OCI-M1 (cell line): ENCODE measurements at places on chromosomes 3 and 15.

DNA sequence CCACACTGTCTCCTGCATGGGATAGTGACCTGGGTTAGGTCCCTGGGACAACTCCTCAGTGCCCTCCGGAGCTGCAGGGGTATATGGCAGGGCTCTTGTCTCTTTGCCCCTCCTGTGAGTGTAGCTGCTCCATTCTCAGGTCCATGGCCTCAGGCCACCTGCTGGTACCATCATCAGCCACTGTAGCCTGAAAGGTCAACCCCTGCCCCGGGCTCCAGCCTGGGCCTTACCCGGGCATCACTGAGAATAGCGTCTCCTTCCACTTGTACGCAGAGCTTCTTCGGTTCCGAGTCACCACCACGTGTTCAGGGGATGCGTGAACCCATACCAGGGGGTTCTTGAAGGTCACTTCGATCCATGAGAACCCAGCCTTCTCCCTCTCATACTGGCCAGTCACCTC, 13.8 kb downstream of the ITIH4 start:
- DNase-seq: no peak

GRCh38 chr15:101376615-101377395, 81.8 kb upstream of the SNRPA1 start:
- DNase-seq: no peak

DNA sequence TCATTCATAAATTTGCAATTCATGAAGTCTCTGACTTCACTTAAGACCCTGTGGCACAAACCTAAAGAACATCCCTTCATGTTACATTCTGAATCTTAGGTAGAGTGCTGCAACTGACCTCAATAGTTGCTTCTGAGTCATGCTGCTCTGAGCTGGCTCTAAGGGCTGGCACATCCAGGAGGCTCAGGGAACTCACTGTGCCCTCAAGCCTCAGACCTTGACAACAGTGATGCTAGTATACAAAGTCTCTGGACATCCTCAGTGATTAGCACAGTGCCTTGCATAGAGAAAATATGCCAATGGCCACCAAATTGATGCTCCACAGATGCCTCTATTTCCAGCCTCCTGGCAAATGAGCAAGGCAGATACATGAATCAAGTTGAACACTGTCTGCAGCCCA, 740.9 kb upstream of the LMCD1 start:
- no peak for DNase-seq

GRCh38 chr3:82093641-82094040, 332.2 kb upstream of the GBE1 start:
- no peak for DNase-seq

GRCh38 chr15:34116620-34117019, 14.7 kb downstream of the PGBD4 start:
- no peak for DNase-seq

GRCh38 chr3:144775551-144775950, 803.9 kb downstream of the DIPK2A start:
- DNase-seq: no peak

- DNase-seq: no peak
Observed at GRCh38 chr3:54133196-54133595, 10.8 kb downstream of the CACNA2D3 start.
